ENCODE measurements at places on chromosomes 6 and 20. TPM values are rescaled to one million over a fixed set of nuclear protein-coding genes. Genes with fewer than 3 reads are reported as not detected.

- peak; percentile 59 for DNase-seq
Observed at GRCh38 chr6:125804264-125804663, 13.5 kb downstream of the NCOA7 start.

GRCh38 chr20:33076662-33077372, 2.6 kb upstream of the BPIFB4 start:
- DNase-seq: peak; percentile 26

Gene CST9
- total RNA-seq: not detected

Gene FLRT3
- not detected for total RNA-seq

- no peak for DNase-seq
Observed at GRCh38 chr6:83767033-83767432, 58.1 kb upstream of the SNAP91 start.

- DNase-seq: no peak
Observed at GRCh38 chr20:14477125-14477524, 139.7 kb upstream of the FLRT3 start.

DNA sequence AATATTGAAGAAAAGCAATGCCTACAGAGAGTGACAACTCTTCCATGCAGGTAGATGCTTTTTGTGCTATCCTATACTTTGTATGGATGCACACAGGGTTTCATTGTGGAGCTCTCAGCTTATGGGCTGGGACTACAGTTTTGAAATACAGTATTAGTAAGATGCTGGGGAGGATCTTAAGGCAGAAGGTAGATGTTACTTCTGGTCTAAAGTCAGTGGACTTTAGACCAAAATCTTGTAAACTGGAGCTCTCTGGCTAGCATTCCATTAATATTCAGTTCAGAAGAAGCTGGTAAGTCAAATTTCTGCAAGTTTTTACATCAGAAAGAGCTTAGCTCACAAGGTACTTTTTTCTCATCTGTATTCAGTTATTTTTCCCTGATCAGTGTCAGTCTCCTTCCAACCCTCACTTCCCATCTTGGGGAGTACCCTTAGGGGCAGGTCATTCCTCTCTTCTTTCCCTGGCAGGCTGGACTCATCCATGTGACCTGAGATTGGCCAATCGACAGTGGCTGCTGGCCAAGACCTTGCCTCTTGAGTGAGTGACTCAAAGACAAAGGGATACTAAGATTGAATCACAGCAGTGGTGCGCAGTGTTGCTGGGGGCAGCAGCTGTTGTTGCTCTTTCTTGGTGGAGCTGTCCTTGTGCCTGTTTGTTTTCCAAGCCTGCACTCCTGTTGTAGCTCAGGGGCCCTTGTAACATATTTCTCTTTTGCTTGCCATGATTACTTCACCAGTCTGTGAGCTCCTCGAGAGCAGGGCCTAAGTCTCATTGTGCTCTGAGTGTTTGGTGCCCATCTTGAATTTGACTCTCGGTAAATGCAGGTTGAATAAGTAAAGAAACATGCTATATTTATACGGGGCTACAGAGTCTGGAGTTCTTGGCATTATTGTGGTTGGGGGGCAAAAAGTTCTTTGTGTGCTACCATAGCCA, 2.8 kb upstream of the PHF20 start:
- DNase-seq: peak; percentile 77

GRCh38 chr6:33380272-33380981, 11.2 kb upstream of the KIFC1 start:
- DNase-seq: no peak

Gene CEP43
- total RNA-seq: 21.3 TPM

Gene AIF1
- 240 TPM for total RNA-seq

GRCh38 chr6:111873178-111874024, at the start of gene FYN:
FYN (minus strand) TSS chr6:111873452; CDS start chr6:111720051, 153,401 bp downstream.
- DNase-seq: peak; percentile 100

Gene C20orf141
- not detected for total RNA-seq

DNA sequence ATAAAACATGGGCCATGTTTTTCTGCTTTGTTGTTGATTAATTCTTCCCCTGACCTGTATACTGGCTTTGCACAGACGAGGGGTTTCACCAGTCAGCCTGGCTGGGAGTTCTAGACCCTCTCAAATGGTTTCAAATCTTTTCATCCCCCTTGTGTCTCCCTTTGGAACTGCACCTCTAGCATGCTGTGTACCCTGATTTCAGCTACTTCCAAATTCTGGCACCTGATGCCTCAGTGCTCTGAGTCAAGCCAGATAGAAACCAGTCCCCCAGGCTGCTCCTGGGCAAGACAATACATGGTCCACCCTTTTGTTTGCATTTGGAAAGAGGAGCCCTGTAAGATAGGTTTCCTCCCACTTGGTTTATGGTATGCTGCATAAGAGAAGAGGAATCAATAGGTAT, 290.2 kb downstream of the BTBD3 start:
- DNase-seq: peak; percentile 3

Gene VSTM2L
- not detected for total RNA-seq

GRCh38 chr6:90461383-90461782, 125.5 kb downstream of the MAP3K7 start:
- DNase-seq: no peak

DNA sequence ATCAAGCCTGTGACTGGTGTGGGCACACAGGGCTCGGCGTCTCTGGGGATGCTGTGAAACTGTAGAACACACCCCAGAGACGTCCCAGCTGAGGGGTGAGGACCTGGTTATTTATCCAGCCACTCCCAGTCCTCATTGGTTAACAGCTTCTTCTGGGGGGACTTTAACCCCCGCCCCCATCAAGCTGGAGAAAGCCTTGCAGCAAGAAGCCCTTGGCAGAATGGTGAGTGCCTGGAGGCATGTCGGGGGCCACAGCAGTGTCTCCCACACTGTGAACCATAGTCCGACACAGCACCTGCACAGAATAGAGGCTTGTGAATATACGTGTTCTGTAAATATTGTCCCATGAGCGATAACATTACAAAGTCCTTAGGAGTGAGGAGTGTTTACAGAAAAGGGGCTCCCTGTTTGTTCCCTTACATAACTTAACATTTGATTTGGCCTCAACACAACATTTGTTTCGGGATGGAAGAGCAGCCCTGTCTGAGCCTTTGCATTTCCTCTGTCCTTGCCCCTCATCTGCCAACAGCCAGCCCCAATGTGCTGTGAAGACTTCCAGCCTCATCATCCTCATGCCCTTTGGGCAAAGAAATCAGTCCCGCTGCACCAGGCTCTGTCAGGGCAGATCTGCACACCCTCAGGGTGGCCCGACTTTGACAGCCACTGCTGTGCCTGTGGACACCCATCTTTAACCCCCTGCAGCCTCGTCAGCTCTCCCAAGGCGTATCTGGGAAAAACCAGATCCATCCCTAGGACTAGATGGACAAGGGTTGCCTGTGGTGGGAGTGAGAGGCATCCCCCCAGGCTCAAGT, 2.2 kb upstream of the RRBP1 start:
- DNase-seq: no peak
